ENCODE measurements at places on chromosomes 1 and 21. TPM values are rescaled to one million over a fixed set of nuclear protein-coding genes. Genes with fewer than 3 reads are reported as not detected.

Gene DIO1
- not detected for total RNA-seq

Gene CYP4A11
- total RNA-seq: not detected

Gene SYTL1
- total RNA-seq: 0.51 TPM

Gene GJB5
- 0.15 TPM for total RNA-seq

Gene PRDX1
- total RNA-seq: 2,043 TPM

Gene FAM110D
- 0.06 TPM for total RNA-seq
